ENCODE measurements at places on chromosomes 4 and X.
A peak's percentile ranks its signal among the peaks of the same experiment; 100 is the strongest.

DNA sequence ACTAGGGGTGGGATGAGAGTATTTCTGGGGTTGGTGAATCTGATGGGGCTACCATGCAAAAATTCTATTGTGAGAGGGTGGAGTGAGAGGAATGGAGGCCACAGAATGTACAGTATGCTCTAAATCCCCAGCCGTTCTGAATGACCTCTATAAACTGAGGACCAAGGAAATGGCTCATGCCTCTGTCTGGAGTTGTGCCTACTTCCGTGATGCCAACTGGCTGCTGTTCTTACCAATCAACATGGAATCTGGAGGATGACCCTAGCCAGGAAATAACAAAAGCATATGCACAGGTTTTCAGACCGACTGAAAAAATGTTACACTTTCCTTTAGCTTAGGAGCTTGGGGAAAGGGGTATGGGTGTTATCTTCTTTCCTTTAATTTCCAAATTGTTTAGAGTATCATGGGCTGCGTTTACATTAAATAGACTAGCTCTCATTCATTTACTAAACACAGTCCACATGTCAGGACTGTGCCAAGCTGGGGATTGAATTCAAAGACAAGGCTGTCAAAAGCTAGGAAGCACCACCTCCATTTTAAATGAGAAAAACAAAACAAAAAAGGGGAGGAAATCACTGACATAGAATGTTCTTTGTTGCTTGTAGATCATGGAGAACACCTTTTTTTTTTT lies 20.2 kb upstream of the CCKAR start:
- no peak for DNase-seq

DNA sequence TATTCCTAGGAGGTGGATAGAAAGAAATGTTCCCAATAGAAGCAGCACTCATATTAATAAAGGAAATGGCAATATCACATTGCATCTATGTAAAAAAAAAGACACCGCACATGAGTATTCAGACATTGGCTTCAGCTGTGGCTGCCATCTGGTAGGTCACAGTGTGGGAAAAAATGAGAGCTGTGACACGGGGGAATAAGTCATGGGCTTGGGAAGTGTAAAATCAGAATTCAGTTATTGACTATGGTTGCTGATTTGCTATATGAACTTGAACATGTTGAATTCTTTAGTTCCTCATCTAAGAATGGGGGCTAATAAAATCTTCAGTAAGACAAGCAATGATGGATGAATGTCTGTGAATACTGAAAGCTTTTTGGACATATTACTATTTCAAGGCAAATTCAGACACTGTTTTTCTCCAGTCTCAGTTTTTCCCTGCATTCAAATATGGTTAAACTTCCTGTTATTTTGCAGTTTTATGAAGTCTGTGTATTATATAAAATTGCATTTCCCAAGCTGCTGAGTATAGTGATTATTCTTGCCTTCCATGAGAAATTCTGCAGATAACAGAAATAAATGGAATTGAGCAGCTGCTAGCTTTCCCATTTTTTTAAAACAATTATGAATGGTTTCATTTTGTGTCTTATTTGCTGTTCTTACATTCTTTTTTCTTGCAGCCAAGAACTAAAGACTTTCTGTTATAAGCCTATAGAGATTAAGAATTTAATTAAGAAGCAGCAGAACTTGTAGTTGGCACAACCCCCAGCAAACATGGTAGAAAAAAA lies 221.0 kb downstream of the ANKRD50 start:
- no peak for DNase-seq

DNA sequence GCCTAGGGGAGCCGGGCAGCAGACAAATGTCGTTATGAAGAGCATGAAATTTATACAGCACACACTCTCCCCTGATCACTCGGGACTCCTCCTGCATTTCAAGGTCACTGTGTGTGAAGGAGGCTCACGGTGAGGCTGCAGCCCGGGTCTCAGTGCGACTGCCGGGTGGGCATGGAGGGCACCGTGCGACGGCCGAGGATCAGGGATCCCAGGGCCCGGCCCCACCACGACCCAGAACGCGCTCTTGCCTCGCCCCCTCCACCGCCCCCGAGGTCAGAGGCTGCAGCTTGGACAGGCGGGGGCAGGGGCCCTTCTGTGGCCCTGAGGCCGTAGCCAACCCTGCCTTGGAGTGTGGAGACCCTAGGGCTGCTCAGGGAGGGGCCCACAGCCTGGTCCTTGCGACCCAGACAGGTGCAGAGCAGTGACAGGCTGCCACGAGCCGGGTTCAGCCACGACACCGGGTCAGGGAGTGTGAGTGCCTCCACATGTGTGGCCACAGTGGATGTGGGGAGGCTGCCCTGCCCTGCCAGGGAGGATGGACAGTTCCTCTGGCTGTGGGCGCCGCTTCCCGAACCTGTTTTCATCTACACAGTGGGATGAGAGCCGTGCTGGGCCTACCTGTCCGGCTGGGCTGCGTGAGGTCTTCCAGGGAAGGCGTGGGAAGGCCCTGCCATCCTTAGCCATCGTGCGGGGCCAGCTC lies 89.3 kb upstream of the NKX1-1 start:
- DNase-seq: no peak

DNA sequence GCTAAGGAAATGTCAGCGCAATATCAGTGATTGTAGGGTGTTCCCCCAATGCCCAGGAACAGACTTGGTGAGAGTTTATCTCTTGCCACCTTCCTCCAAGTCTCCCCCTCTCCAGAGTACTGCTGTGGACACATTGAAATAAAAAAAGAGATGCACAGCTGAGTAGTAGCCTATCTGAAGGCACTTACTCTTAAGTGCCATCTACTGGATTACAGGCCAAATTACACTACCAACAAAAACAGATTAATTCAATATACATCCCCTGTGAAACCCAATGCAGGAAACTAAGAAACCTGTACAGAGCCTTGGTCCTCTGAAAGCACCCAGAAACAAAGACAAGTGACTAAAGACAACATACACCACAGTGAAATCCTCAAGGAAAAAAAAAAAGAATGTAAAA lies 460.3 kb downstream of the ZIC3 start:
- DNase-seq: no peak

- DNase-seq: no peak
Observed at GRCh38 chr4:112813790-112814189, 176.8 kb downstream of the LARP7 start.

DNA sequence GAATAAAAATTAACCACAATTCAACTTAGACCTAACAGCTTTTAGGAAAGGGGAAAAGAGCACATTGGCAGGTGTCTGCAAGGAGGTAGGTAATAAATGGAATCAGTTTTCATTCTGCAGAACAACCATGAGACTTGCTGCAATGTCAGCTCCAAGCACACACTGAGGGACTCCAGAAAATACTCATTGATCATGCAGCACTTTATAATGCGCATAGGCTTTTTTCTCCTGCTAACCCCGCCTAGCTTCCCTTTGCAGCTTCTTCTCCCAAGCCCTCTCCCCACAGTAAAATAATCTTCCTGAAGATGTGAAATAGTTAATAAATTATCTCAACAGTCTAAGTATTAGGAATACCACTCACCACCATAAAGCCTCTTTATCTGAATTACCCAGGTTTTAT lies 36.9 kb downstream of the ANKRD17 start:
- no peak for DNase-seq

GRCh38 chr4:53935780-53936179 lies 128.6 kb downstream of the CHIC2 start:
- no peak for DNase-seq

GRCh38 chr4:133801883-133802282 lies 399.7 kb downstream of the PABPC4L start:
- no peak for DNase-seq

DNA sequence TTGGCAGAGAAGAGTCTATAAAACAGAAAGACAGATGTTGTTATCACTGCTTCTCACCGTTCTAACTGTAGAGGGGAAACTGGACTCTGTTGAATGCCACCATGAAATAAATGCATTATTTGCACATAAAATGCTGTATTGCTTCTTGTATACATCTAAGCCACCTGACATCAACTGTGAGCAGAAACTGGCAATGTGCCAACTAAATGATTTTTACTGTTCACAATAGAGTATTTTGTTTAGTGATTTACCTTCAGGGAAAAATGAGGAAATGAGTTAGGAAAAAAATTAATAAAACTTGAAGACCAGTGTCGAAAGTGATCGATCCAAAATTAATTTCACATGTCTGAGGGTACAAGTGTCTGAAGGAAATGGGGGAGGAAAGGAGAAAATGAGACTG lies 65.9 kb upstream of the TNIP3 start:
- DNase-seq: no peak

- DNase-seq: no peak
Observed at GRCh38 chr4:92060333-92060732, 243.4 kb upstream of the GRID2 start.

- no peak for DNase-seq
Observed at GRCh38 chr4:40402556-40402955, 67.4 kb downstream of the CHRNA9 start.

- DNase-seq: no peak
Observed at GRCh38 chrX:101595739-101596419, 21.9 kb downstream of the ARMCX6 start.

DNA sequence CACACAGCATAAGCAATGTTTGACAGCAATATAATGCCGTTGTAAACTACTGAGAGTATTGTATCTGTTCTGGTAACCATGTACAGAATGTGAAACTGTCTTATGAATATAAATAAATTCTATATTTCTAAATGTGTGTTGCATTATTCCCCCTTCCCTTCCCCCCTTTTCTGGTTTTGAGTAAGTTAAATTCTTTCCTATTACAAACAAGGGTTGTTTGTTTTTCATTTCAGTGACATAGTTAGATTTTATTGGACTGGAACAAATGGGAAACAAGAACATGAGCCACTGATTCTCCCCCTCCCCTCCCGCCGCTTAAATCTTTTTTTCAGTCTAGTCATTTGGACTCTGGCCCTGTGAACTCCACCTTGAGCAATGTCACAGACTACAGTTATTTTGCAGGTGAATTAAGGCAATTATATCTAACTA lies 69.8 kb downstream of the GPAT3 start:
- DNase-seq: no peak

- peak; percentile 20 for DNase-seq
Observed at GRCh38 chr4:22389240-22389870, 126.5 kb downstream of the ADGRA3 start.

- no peak for DNase-seq
Observed at GRCh38 chrX:112851161-112851779, 10.6 kb upstream of the AMOT start.

GRCh38 chrX:155216940-155217440 lies 730 bp downstream of the VBP1 start:
- no peak for DNase-seq

GRCh38 chrX:39161611-39162255 lies 360.5 kb downstream of the MID1IP1 start:
- DNase-seq: no peak

DNA sequence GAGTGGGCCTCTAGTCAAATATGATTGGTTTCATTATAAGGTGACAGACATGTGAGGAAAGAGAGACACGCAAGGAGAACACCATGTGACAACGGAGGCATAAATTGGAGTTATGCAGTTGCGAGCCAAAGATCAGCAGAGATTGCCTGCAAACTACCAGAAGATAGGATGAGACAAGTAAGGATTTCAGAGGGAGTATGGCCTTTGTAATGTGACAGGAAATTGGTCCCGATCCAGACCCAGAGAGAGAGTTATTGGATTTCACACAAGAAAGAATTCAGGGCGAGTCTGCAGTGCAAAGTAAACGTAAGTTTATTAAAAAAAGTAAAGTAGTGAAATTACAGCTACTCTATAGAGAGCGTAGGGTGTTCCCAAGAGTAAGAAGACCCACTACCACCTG lies 35.7 kb upstream of the NDST4 start:
- no peak for DNase-seq

GRCh38 chrX:154599531-154599930 lies 14.6 kb downstream of the CTAG1A start:
- DNase-seq: no peak

GRCh38 chrX:26914232-26914631 lies 548.9 kb downstream of the PPP4R3C start:
- DNase-seq: no peak

GRCh38 chrX:107700317-107700774 lies 72.0 kb downstream of the PRPS1 start:
- no peak for DNase-seq
